CD4-positive, alpha-beta memory T cell (primary cell): ENCODE measurements at places on chromosomes 1 and 21. TPM values are rescaled to one million over a fixed set of nuclear protein-coding genes. Genes with fewer than 3 reads are reported as not detected.

Gene CELA3A
- not detected for polyA plus RNA-seq

DNA sequence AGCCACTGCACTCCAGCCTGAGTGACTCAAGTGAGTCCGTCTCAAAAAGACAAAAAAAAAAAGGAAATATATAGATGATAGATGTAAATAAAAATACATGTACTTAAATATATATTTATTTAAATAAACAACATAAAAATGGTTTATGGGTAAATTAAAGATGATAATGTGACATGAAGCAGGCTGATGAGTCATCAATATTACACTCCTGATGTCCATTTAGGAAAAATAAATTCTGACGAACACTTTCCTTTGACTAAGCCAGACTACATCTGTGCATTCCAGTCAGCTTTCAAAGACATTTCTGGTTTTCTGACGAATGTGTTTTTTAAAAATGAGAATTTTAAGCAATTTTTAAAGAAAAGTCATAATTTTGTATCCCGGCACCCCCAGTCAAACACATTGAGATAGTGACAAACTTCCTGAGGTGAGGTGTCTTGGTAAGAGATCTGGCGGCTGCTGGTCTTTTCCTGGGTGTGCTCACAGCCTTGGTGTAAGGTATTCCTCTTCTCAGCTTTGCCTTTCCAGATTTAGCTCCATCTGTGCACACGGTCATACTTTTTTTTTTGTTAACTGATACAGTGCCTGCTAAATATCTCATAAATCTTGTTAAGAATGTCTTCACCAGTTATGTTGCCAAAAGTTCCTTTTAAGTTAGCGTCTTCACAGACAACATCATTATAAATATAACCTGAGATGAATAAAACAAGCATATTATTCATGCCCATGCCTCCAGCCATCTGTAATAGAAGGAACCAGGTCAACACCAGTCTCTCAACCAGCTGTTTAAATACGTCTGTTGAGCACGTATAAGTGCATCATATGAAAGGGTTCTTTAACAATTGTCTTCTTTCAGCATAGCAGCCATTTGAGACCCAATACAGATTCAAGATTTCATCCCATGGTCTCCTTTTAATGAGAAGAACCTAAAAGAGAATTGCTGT is 214.5 kb upstream of the PLD5 start:
- peak; percentile 11 for DNase-seq
- no peak overlapping the region for H3K27ac ChIP-seq
- H3K36me3 ChIP-seq: no peaks in the 10 kb centered on the region
- no peak overlapping the region for H3K4me3 ChIP-seq

Gene GNAT2
- not detected for polyA plus RNA-seq

DNA sequence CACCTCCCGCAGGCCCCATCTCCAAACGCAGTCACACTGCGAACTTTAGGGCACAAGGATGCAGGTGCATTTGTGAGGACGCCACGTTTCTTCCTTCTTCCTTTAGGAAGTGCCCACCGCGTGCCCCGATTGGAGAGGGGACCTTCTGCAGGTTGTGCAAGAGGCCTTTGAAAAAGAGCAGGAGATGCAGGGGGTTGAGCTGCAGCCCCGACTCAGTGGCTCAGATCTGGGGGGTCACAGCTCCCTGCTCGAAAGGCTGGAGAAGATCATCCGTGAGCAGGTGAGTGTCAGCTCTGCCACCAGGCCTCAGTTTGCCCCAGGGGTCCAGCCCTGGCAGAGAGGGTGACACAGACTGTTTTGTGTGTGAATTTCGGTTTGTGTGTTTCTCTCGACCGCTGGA is 31.2 kb upstream of the DIP2A start:
- peaks cover 24% of the 10 kb centered on the region for H3K4me1 ChIP-seq
- peaks cover 42% of the 10 kb centered on the region for H3K36me3 ChIP-seq
- H3K4me3 ChIP-seq: no peak overlapping the region
- DNase-seq: no peak
- no peak overlapping the region for H3K27ac ChIP-seq

Gene SH3GLB1
- polyA plus RNA-seq: 45.0 TPM

DNA sequence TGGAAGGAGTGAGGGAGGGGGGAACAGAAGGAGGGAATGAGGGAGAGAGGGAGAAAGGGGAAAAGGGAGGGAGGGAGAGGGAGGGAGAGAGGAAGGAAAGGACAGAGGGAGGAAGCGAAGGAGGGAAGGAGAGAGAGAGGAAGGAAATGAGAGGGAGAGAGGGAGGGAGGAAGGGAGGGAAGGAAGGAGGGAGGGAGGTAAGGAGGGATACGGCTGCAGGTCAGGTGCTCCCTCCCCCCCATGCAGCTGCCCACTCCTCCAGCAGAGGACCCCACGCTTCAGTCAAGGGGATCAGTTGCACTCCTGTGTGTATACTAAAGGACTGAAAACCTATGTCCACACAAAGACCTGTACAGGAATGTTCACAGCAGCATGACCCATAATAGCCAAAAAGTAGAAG is 54.8 kb downstream of the CLSTN1 start:
- no peaks in the 10 kb centered on the region for H3K4me1 ChIP-seq
- peaks cover 9% of the 10 kb centered on the region for H3K36me3 ChIP-seq
- H3K27me3 ChIP-seq: no peaks in the 10 kb centered on the region
- no peak overlapping the region for H3K27ac ChIP-seq
- DNase-seq: no peak

- no peaks in the 10 kb centered on the region for H3K4me1 ChIP-seq
- H3K36me3 ChIP-seq: no peaks in the 10 kb centered on the region
- no peak overlapping the region for H3K4me3 ChIP-seq
These were observed 21.2 kb upstream of the ZP4 start for GRCh38 chr1:237911911-237912310.

Gene OR2W3
- not detected for polyA plus RNA-seq

GRCh38 chr1:199936441-199936840 is 91.1 kb upstream of the NR5A2 start:
- no peak overlapping the region for H3K27ac ChIP-seq
- no peaks in the 10 kb centered on the region for H3K36me3 ChIP-seq
- H3K27me3 ChIP-seq: peaks cover 4% of the 10 kb centered on the region
- no peak for DNase-seq

Gene LCE1E
- polyA plus RNA-seq: not detected

- H3K36me3 ChIP-seq: no peaks in the 10 kb centered on the region
- no peak overlapping the region for H3K4me3 ChIP-seq
- H3K4me1 ChIP-seq: peaks cover 14% of the 10 kb centered on the region
- no peak overlapping the region for H3K27ac ChIP-seq
These were observed 33.5 kb downstream of the USP24 start for GRCh38 chr1:55181666-55182065.

DNA sequence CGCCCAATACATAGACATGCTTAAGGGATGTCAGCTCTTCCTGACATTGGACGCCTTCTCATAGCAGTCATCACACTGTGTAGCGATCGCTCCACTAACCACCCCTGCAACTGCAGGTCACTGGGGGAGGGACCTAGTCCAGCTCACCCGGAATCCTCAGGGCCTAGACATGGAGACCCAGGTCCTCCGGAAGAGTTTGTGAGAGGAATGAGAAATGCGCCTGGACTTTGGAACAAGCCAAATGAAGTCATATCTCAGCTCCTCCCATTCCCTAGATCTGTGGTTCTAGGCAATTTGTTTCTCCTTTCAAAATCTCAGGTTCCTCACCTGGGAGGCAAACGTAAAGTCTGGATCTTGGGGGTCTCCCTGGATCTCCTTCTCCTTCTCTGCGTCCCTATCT is 253.3 kb downstream of the KAZN start:
- H3K4me3 ChIP-seq: no peak overlapping the region
- no peaks in the 10 kb centered on the region for H3K36me3 ChIP-seq
- no peak for DNase-seq
- no peaks in the 10 kb centered on the region for H3K4me1 ChIP-seq
- no peak overlapping the region for H3K27ac ChIP-seq

Gene B3GALT5
- not detected for polyA plus RNA-seq

Gene DIRAS3
- not detected for polyA plus RNA-seq

DNA sequence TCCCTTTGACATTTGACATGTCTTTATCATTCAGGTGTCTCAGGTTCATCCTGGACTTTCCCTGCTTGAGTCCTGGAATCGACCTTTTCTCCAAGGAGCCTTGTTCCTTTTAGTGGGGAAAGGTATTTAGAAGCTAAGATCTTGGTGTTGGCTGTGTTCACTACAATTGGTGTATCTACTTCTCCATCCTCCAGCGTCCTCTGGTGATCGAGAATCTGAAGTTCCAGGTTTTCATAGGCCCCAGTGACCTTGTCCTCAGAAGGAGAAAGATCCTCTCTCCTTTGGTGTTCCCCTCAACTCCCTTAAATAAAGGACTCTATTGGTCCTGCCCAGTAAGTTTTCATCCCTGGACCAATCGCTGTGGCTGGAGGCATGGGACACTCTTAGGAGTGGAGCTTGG is 22.1 kb downstream of the MROH7 start:
- no peak overlapping the region for H3K4me3 ChIP-seq
- H3K36me3 ChIP-seq: no peaks in the 10 kb centered on the region
- H3K27me3 ChIP-seq: no peaks in the 10 kb centered on the region
- H3K27ac ChIP-seq: no peak overlapping the region

Gene MYCL
- polyA plus RNA-seq: not detected

- H3K27ac ChIP-seq: no peak overlapping the region
- no peaks in the 10 kb centered on the region for H3K27me3 ChIP-seq
- H3K36me3 ChIP-seq: no peaks in the 10 kb centered on the region
- DNase-seq: no peak
- H3K4me1 ChIP-seq: peaks cover 28% of the 10 kb centered on the region
These were observed 3.5 kb downstream of the SIPA1L2 start for GRCh38 chr1:232626452-232626851.

Gene LCE6A
- not detected for polyA plus RNA-seq

GRCh38 chr1:154157520-154158306 is 2.8 kb upstream of the NUP210L start:
- H3K27ac ChIP-seq: peak overlapping the region; percentile 47
- peaks cover 66% of the 10 kb centered on the region for H3K4me1 ChIP-seq
- DNase-seq: peak; percentile 87
- H3K27me3 ChIP-seq: no peaks in the 10 kb centered on the region
- H3K36me3 ChIP-seq: peaks cover 52% of the 10 kb centered on the region

Gene CENPS
- polyA plus RNA-seq: 6.4 TPM

- no peaks in the 10 kb centered on the region for H3K36me3 ChIP-seq
- DNase-seq: peak; percentile 62
- H3K4me3 ChIP-seq: no peak overlapping the region
- no peaks in the 10 kb centered on the region for H3K27me3 ChIP-seq
- H3K27ac ChIP-seq: no peak overlapping the region
- H3K4me1 ChIP-seq: peaks cover 9% of the 10 kb centered on the region
These were observed 14.3 kb upstream of the LSM10 start for GRCh38 chr1:36411674-36412648.

GRCh38 chr21:37579356-37579755 is 212.8 kb downstream of the DYRK1A start:
- H3K4me1 ChIP-seq: no peaks in the 10 kb centered on the region
- no peak overlapping the region for H3K27ac ChIP-seq
- H3K4me3 ChIP-seq: no peak overlapping the region
- H3K36me3 ChIP-seq: no peaks in the 10 kb centered on the region

DNA sequence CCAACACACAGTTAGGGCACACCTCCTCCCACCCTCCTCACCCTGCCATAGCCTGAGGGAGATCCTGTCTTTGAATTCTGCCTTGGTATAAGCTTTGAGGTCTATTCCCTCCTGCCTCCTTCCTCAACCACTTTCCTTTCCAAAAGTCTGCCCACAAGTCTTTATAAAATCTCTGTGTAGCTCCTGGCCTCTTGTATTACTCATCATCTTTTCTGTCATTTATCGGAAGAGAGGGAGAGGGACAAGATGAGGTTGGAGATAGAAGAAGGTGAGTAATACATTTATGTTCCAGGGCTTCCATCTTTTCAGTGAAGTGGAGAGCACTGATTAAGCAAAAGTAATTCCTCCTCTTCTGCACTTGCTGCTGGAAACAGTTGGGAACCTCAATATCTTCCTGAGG is 30.5 kb upstream of the EFCAB14 start:
- DNase-seq: no peak
- no peak overlapping the region for H3K4me3 ChIP-seq
- no peaks in the 10 kb centered on the region for H3K36me3 ChIP-seq
- no peaks in the 10 kb centered on the region for H3K27me3 ChIP-seq
- no peaks in the 10 kb centered on the region for H3K4me1 ChIP-seq

DNA sequence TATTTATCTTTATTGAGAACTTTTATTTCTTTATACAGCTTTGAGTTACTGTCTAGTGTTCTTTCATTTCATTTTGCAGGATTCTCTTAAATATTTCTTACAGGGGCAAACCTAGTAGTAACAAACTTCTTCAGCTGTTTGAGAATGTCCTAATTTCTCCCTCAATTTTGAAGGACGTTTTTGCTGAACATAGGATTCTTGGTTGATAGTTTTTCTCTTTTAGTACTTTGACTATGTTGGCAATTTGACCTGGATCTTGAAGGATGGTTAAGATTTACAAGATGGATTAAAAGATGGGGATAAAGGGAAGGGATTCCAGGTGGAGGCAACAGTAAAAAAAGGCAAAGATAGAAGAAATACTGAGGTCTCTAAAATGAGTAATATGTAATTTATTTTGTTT is 38.9 kb downstream of the XPR1 start:
- DNase-seq: no peak
- no peak overlapping the region for H3K27ac ChIP-seq
- H3K27me3 ChIP-seq: no peaks in the 10 kb centered on the region
- no peaks in the 10 kb centered on the region for H3K4me1 ChIP-seq
- no peaks in the 10 kb centered on the region for H3K36me3 ChIP-seq

GRCh38 chr1:210143465-210144062 is 89.0 kb upstream of the SERTAD4 start:
- H3K4me1 ChIP-seq: no peaks in the 10 kb centered on the region
- H3K4me3 ChIP-seq: no peak overlapping the region
- H3K27ac ChIP-seq: no peak overlapping the region
- DNase-seq: peak; percentile 3

Gene CFAP57
- polyA plus RNA-seq: not detected

- H3K27me3 ChIP-seq: no peaks in the 10 kb centered on the region
- DNase-seq: no peak
- no peak overlapping the region for H3K4me3 ChIP-seq
- no peaks in the 10 kb centered on the region for H3K36me3 ChIP-seq
- no peaks in the 10 kb centered on the region for H3K4me1 ChIP-seq
- no peak overlapping the region for H3K27ac ChIP-seq
These were observed 26.8 kb downstream of the UROD start for GRCh38 chr1:45038661-45039364.

Gene ST6GALNAC3
- 1.1 TPM for polyA plus RNA-seq

- no peaks in the 10 kb centered on the region for H3K27me3 ChIP-seq
- H3K4me1 ChIP-seq: no peaks in the 10 kb centered on the region
- H3K36me3 ChIP-seq: no peaks in the 10 kb centered on the region
- H3K27ac ChIP-seq: no peak overlapping the region
- DNase-seq: no peak
- no peak overlapping the region for H3K4me3 ChIP-seq
These were observed 97.8 kb upstream of the IPO9 start for GRCh38 chr1:201731142-201731541.

Gene IL10
- 0.11 TPM for polyA plus RNA-seq

DNA sequence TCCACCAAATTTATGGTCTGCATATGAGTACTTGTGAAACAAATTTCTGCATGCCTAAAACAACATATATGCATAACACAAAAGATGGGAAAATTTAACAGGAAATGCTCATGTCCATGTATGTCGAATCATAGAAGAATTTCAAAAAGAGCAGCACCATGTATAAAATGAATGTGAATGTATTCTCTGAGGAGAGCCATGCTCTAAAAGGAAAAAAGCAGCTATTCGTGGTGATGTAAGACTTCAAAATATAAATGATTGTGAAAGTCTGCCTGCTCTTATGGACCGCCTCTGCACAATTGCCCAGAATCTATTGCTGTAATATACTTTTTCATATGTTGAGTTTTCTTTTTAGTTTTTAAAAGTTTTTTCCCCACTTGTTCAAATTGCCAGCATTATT is 66.8 kb downstream of the EPB41 start:
- no peaks in the 10 kb centered on the region for H3K36me3 ChIP-seq
- no peaks in the 10 kb centered on the region for H3K27me3 ChIP-seq
- DNase-seq: no peak
